ENCODE measurements at places on chromosomes 2 and 18. TPM values are rescaled to one million over a fixed set of nuclear protein-coding genes. Genes with fewer than 3 reads are reported as not detected.

PLEK gene
- 6.0 TPM for total RNA-seq

DES gene
- total RNA-seq, result not detected

AQP12A gene
- not detected for total RNA-seq

UGT1A1 gene
- total RNA-seq, result not detected

REG3A gene
- total RNA-seq, result not detected

RFX8 gene
- 0.18 TPM for total RNA-seq

SIX3 gene
- total RNA-seq, result not detected

DNA sequence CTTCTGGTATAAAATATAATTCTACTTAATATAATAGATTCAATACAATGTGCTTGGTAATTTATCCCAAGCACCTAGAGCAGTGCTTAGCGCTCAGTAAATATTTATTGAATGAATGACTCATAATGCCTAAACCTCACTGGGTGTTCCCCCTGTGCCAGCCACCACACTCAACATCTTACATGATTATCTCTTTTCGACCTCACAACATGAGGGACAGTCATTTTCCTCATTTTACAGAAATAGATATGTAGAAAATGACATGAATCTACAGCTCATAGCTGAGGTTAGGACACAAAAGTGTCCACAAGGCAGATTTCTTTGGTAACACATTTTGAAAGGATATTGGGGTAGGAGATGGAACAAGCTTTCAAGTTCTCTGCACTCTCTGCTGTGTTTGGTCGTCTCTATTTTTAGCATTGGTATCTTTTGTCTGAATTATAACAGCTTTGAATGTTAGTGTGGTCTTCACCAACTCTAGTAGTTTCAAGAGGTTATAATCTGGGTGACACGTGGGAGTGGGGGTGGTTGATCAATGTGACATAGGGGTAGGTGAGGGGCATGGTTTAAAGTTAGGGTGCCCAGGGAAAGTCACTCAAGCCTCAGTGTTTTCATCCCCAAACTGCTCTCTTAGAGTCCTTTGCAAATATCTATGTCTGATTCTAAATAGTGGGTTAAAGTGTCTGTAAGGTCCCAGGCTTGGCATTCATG, 9.8 kb downstream of the MYOM1 start:
- H3K4me1 ChIP-seq, result peaks cover 25% of the 10 kb centered on the region
- H3K27ac ChIP-seq, result peak overlapping the region; percentile 52
- no peaks in the 10 kb centered on the region for H3K27me3 ChIP-seq
- peak; percentile 51 for DNase-seq
- H3K36me3 ChIP-seq, result peaks cover 5% of the 10 kb centered on the region

DNA sequence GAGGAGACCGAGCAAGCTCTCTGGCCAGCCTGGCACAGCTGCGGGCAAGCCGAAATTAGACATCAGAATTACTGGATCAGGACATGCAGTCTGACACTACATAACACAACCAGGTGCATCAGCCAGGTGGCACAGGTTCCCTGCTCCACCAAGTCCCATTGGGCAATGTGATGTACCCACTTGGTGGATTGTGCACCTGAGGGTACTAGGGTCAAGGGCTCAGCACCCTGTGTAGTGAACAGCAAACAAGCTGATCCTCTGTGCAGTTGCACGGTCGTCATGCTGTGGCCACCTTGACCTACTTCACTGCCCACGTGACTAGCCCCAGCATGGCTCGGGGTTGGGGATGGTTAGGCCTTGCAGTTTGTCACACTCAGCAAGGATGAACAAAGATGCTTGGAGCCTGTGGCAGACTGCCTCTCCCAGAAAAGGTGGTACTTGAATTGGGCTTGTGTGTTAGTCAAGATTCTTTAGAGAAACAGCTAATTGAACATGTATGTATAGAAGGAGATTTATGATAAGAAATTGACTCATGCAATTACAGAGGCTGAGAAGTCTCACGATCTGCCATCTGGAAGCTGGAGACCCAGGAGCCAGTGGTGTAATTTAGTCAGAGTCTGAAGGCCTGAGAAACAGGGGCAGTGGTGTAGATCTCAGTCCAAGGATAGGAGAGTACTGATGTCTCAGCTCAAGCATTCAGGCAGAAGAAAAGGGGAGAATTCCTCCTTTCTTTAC, 71.4 kb upstream of the TMEM87B start:
- H3K36me3 ChIP-seq, result no peaks in the 10 kb centered on the region
- peaks cover 4% of the 10 kb centered on the region for H3K27me3 ChIP-seq
- no peak overlapping the region for H3K27ac ChIP-seq

- no peaks in the 10 kb centered on the region for H3K27me3 ChIP-seq
- peaks cover 6% of the 10 kb centered on the region for H3K36me3 ChIP-seq
- H3K4me3 ChIP-seq, result no peak overlapping the region
- peaks cover 43% of the 10 kb centered on the region for H3K4me1 ChIP-seq
- H3K27ac ChIP-seq, result no peak overlapping the region
Observed at GRCh38 chr2:148048475-148049221, 27.8 kb downstream of the MBD5 start.

DNA sequence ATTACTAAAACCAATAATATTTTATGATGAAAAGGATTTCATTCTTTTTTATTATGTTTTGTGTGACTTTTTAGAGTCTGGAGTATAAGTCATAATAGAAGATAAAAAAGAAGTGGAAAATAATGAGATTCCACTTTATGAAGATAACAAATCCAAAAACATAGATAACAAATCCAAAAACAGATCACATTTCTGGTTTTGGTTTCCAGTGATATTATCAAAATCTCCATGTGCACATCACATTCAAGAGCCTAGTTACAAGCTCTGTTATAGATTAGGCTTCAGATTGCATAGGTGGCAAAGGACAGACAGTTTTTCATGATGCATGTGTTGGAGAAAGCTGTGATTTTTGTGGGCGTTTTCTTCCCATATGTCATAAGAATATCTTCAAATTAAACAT, 648.2 kb downstream of the STK39 start:
- no peaks in the 10 kb centered on the region for H3K27me3 ChIP-seq
- no peak overlapping the region for H3K27ac ChIP-seq
- no peaks in the 10 kb centered on the region for H3K4me1 ChIP-seq
- H3K36me3 ChIP-seq, result no peaks in the 10 kb centered on the region
- no peak overlapping the region for H3K4me3 ChIP-seq
- DNase-seq, result no peak

GRCh38 chr2:225295102-225295501, 104.4 kb upstream of the NYAP2 start:
- H3K27ac ChIP-seq, result no peak overlapping the region
- H3K4me1 ChIP-seq, result no peaks in the 10 kb centered on the region
- H3K27me3 ChIP-seq, result peaks cover 2% of the 10 kb centered on the region
- no peak overlapping the region for H3K4me3 ChIP-seq
- H3K36me3 ChIP-seq, result no peaks in the 10 kb centered on the region

GRCh38 chr2:190311893-190312634, 7.6 kb downstream of the HIBCH start:
- no peak overlapping the region for H3K27ac ChIP-seq
- H3K36me3 ChIP-seq, result peaks cover 11% of the 10 kb centered on the region
- DNase-seq, result no peak
- H3K27me3 ChIP-seq, result no peaks in the 10 kb centered on the region

- no peak for DNase-seq
- H3K27ac ChIP-seq, result peak overlapping the region; percentile 98
- H3K36me3 ChIP-seq, result peaks cover 26% of the 10 kb centered on the region
- peaks cover 15% of the 10 kb centered on the region for H3K27me3 ChIP-seq
Observed at GRCh38 chr2:149587950-149588487, 444 bp upstream of the MMADHC start.

DNA sequence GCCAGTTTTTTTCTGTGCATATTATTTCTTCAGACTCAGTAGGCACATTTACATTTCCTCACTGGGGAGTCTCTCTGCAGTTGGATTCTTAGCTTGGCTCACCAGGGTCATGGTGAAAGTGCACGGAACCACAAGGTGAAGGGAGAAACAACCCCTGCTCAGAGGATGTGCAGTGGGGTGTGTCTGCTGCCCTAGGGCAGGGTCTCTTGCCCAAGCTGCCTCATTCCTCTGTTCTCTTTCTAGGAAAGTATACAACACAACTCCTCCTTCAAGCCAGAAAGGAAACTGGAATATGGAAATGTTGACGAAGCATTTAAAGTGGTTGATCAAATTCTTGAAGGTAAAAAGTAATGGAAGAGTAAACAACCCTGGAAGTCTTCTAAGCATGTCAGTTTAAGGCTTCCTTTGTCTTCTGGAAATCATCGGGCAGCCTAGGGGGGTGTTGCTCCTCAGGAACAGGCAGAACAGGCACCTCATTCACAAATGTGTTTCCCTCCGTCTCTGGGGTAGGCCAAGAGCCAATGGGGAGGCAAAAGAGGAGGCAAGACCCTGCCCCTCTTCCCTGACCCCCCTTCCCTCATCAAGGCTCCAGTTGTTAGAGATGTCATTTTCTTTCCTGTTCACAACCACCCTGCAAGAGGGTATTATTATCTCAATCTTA, 41.4 kb downstream of the AOX1 start:
- no peaks in the 10 kb centered on the region for H3K36me3 ChIP-seq
- no peaks in the 10 kb centered on the region for H3K4me1 ChIP-seq
- H3K27me3 ChIP-seq, result peaks cover 10% of the 10 kb centered on the region
- H3K4me3 ChIP-seq, result no peak overlapping the region

DNA sequence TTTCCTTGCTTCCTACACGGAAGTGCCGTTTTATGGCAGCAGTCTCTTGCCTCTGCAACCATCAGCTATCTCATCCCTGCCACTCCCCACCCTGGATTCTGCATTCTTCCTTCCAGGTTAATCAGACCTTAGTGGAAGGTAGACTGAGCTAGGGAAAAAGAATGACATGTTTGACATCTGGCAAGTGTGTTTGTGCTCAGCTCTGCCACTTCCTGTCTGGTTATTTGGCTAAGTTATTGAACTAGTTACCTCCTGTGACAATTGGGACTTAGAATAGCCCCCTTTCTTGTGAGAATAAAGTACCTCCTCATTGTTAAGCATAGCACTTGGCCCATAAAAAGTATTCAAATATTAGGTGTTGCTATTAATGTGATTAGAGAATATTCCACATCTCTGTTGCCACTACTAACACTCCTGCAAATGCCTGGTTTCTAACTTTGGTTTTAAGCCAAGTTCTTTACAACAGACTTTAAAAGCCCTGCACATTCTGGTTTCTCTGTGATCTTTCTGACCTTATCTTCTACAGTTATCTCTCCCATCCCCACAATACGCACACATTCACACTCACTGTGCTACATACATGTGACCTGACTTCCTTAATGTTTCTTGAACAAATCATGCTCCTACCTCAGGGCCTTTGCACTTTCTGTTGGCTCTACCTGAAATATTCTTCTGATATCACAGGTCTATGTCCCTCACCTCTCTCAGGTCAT, 10.8 kb upstream of the MAPRE2 start:
- peaks cover 61% of the 10 kb centered on the region for H3K4me1 ChIP-seq
- H3K27me3 ChIP-seq, result no peaks in the 10 kb centered on the region
- peak overlapping the region; percentile 76 for H3K4me3 ChIP-seq
- H3K36me3 ChIP-seq, result no peaks in the 10 kb centered on the region
- no peak for DNase-seq
- peak overlapping the region; percentile 99 for H3K27ac ChIP-seq

DNA sequence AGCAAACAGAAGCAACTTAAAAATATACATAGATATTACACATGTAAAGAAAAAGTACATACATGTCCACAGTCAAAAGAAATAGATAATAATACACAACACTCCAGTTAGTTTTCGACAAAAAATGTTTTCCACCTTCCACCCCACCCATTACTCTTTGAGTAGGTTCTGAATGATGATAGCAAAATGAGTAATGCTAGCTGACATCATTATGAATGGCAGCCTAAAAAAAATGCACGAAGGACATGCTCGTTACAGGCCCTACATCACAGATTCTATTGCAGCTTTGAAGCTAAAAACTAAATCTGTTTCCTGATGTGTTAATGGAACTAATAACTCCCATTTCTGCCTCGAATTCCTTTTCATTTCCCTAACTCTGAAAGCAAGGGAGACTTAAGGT, 578.7 kb upstream of the NETO1 start:
- H3K27ac ChIP-seq, result no peak overlapping the region
- H3K36me3 ChIP-seq, result no peaks in the 10 kb centered on the region
- no peak for DNase-seq
- no peaks in the 10 kb centered on the region for H3K27me3 ChIP-seq
- no peak overlapping the region for H3K4me3 ChIP-seq

DNA sequence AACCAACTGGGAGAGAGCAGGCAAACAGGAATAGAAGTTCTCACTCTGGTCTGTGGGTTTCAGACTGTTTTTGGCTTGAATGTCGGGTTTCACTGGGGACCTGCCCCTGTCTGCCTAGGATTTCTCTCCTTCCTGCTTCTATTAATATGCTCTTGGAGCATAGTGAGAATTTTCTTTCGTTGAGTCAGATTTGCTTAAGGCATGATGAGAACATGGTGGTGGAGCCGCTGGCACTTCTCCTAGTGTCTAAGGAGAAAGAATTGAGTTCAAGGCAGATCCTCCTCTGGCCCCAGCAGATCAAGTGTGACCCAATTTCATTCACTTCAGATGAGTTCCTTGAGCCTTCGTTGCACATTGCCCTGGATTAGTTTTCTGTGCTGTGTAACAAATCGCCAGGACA, 103.9 kb upstream of the HS6ST1 start:
- no peak overlapping the region for H3K27ac ChIP-seq
- H3K4me3 ChIP-seq, result no peak overlapping the region
- H3K4me1 ChIP-seq, result no peaks in the 10 kb centered on the region
- DNase-seq, result no peak
- H3K27me3 ChIP-seq, result no peaks in the 10 kb centered on the region

- no peaks in the 10 kb centered on the region for H3K36me3 ChIP-seq
- no peaks in the 10 kb centered on the region for H3K27me3 ChIP-seq
- DNase-seq, result peak; percentile 63
- H3K4me3 ChIP-seq, result no peak overlapping the region
- peaks cover 23% of the 10 kb centered on the region for H3K4me1 ChIP-seq
Observed at GRCh38 chr2:70523996-70524965, 29.3 kb downstream of the TGFA start.

DNA sequence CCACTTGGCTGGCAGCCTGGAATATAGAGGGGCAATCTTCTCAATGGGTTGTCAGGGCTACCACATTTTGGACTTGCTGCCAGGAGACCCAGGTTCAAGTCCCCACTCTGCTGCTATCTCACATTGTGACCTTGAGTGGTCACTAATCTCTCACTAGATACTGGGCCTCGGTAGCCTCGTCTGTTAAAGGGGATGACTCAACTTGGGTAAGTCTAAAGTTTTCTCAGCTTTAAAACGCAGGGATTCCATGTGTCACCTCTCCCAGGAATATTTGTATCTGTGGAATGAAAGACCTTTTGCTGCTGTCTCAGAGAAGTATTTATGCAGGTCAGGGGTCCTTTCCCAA, 86.3 kb downstream of the SEMA4F start:
- no peak for DNase-seq
- no peak overlapping the region for H3K27ac ChIP-seq
- H3K36me3 ChIP-seq, result no peaks in the 10 kb centered on the region
- peaks cover 3% of the 10 kb centered on the region for H3K4me1 ChIP-seq

GRCh38 chr2:36556842-36557241, 41.1 kb downstream of the FEZ2 start:
- no peak for DNase-seq
- H3K27me3 ChIP-seq, result no peaks in the 10 kb centered on the region
- H3K36me3 ChIP-seq, result peaks cover 28% of the 10 kb centered on the region
- no peaks in the 10 kb centered on the region for H3K4me1 ChIP-seq
